ENCODE measurements at places on chromosomes 4 and X.

DNA sequence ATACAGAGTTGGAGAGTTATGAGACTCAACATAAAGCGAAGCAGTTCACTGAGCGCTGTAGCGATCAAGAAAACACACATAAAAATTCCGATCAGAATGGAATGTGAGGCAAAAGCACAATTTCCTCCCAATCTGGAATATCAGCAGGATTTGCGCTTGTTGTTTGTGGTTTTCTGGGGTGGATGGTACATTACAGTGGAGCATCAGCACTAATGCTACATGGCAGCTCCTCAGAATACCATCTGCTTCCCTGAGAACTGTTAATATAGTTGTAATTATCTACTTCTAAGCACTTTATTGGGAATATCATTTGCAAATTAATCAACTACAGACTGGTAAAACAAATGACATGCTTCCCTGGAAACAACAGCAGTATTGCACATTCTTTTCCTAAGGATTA, 324.1 kb upstream of the PPARGC1A start:
- no peak for DNase-seq

DNA sequence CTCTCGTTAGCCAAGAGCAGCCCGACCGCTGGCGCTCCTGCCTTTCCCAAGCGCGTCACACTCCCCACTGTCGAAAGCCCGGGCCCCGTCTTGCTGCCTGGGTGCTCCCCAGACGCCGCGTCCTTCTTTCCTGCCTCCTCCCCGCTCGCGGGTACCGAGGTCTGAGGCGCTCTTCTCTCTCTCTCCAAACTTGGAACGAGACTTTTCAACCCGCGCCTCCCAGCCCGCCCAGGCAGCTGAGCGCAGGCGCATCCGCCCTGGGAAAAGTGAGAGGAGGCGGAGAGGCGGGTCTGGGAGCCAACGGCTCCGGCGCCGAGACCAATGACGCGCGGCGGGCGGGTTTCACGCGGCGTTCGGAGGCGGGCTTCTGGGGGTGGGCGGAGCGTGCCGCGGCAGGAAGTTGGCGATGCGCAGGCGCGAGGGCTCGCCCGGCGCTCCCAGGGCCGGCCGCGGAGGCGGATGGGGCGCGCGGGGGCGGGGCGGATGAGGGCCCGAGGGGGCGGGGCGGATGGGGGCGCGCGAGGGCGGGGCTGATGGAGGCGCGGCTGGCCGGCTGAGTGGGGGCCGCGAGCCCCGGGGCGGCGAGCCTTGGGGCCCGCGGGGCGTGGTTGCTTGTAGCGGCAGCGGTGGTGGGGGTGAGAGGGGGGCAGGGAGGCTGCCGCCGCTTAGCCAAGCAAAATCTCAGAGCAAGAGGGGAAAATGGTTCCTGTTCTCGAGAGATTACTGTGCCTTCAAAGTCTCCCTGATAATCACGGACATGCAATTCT, at the start of gene RBBP7:
Gene RBBP7, minus strand, starts transcription at position 268 of the 767 bp plus-strand sequence. CDS start 309 bp downstream, outside the sequence.
- DNase-seq, result peak; percentile 94

DNA sequence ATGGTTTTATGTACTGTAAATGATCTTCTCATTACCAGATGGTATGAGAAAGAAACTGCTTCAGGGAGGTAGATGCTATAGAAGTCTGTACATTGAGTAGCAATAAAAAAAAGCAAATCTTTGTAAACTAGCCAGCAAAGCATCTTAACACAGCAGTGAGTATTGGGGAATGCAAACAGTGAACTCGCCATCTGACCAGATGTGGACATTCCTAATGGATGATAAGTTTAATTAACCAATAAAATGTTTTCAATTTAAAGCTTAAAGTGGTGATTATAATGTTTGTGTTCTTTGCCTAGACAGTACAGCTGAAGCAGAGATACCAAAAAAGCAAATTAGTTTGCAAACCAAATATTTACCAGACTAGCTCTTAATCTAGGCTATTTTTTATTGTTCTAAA, 1144.2 kb downstream of the FAT4 start:
- no peak for DNase-seq

GRCh38 chrX:85611926-85612325, 232.5 kb upstream of the POF1B start:
- no peak for DNase-seq

GRCh38 chrX:142095651-142096245, 109.3 kb downstream of the MAGEC2 start:
- no peak for DNase-seq

- DNase-seq, result no peak
These were observed 3.0 kb upstream of the ARMCX4 start for GRCh38 chrX:101482296-101482695.

DNA sequence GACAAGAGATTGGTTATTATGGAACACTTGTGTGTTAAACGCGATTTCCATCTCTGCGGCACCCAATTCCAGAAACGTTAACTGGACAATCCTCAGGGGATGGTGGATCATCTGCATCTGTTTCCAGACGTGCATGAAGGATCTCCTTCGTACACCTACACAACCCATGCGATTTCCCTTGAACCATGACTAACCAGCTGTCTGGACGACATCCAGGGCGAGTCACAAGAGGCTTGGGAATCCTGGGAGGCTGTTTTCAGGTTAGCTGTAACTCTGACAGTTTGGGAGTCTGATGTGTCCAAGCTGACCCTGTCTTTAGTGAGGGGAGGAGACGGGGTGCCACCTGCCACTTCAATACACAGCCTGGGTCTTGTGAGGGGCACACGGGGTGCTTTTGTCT, 84.5 kb downstream of the GATB start:
- DNase-seq, result no peak

DNA sequence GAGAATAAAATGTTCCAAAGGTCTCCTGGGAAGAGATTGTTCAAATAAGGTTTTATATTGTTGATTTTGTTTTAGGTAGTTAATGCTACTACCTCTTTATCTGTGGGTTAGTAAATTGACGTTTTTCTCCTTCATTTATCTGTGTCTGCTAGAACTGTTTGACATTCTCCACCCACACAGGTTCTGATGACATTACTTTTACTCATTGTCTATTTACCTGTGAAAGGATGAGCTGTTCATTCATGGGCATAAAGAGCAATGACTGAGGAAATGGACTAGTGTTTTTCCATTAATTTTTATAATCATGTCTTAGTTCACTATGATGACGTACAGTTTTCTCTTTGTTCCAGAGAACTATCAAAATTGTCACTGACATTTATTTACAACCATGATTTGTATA, 75.6 kb downstream of the CPE start:
- DNase-seq, result no peak

- DNase-seq, result no peak
These were observed 60.5 kb downstream of the SEC24D start for GRCh38 chr4:118775405-118775804.

DNA sequence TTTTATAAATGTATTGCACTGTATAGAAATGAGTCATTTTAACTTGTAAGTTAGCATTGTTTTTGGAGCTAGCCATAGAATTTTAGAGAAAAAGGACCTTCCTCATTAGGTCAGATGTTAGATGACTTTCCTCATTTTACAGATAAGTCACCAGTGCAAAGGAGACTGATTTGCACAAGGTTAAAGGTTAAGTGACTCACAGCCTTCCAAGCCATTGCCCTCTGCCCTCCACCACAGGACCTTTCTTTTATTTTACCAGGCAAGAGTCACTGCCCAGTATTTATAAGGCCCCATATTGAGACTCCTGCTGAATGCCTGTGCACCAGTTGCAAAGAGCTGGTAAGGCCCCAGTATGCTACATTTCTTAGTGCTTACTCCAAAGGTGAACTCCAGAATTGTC, 4.2 kb upstream of the ABCG2 start:
- no peak for DNase-seq

- DNase-seq, result no peak
These were observed 118.7 kb downstream of the ZIC3 start for GRCh38 chrX:137684591-137684990.

GRCh38 chr4:26050212-26050643, 136.2 kb downstream of the SMIM20 start:
- no peak for DNase-seq

DNA sequence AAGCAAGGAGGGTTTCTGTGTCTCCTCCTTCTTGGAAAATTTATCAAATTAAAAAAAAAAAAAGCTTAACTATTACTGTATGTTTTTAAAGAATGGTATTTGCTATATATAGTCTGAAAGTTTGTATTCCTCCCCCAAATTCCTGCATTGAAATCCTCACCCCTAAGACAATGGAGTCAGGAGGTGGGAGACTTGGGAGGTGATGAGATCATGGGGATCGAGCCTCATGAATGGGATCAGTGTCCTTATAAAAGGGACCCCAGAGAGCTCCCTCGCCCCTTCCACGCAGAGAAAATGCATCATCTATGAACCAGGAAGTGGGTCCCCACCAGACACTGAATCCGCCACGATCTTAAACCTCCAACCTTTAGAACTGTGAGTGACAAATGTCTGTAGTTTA, 50.1 kb downstream of the DHRSX start:
- DNase-seq, result no peak

DNA sequence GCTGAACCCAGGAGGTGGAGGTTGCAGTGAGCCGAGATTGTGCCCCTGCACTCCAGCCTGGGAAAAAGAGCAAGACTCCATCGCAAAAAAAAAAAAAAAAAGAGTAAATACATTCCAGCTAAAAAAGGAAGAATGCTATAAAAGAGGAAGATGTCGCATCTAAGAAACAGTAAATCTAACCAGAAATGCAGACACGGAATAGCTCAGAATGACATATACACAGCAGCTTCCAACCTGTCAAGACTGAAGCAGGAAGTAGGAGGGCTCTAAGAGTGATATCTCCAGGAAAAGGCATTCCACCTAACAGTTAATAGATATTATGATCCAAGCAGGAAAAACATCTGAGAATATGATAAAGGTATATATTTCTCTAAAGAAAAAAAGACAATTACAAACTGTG, 16.0 kb downstream of the CLOCK start:
- DNase-seq, result no peak

- no peak for DNase-seq
These were observed 19.8 kb downstream of the RADX start for GRCh38 chrX:106631615-106632014.

DNA sequence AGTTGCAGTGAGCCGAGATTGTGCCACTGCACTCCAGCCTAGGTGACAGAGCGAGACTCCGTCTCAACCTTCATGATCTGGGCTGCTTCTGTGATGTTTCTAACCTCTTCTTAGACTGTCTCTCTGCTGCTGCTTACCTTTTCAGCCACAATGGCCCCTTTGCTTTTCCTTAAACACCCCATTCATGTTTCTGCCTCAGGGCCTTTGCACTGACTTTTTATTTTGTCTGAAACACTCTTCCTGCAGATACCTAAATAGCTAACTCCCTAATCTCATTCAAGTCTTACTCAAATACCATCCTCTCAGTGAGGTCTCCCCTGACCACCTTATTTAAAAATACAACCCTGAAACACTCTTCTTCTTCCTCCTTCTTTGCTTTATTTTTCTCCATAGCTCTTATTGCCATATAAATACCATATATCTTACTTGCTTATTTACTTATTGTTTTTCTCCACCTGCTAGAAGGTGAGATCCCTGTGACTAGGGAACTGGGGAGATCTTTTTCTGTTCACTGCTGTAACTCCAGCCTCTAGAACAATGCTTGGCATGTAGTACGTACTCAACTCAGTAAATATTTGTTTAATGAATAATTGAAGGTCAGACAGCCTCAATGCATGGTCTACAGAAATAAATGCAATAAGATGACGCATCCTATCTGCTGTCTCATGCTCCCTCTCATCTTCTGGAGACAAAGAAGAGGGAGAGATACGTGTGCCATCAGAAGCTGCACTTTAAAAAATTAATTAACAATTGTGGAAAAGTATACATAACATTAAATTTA, 43.8 kb upstream of the SETD7 start:
- DNase-seq, result no peak

DNA sequence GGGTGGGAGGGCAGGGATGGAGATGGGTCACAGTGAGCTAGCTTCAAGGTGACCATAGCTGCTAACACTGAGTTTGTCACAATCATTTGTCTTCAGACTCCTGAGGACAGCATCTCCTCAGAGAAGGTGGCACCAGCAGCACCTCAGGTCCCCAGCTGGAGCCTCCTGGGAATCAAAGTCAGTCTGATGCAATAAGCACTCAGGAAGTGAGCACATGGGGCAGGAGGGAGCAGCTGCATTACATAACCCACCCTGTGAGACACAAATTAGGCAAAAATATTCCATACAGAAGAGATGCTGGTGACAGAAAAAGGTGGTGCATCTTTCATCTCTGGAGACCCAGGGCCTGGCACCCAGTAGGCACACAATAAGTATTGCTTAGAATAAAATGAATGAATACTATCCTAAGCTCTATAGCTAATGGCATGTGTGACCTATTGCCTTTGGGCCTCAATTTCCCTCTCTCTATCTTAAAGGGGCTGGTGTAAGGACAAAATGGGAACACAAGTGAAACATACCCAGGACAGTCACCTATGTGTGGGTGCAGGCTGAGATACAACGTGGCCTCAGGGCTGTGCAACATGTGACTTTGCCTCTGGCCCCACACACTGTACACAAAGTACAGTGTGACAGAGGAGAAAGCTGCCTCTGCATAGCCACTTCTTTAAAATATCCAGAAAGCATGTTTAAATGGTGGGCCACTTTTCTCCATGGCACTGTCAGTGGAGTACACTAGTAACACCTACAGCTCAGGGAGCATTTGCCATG, 37.1 kb downstream of the SLC39A8 start:
- peak; percentile 19 for DNase-seq

GRCh38 chrX:54807524-54808108, at the start of gene MAGED2:
Gene MAGED2, plus strand, starts transcription at chrX:54807745. Its CDS starts 1,587 bp downstream, at chrX:54809332.
- DNase-seq, result peak; percentile 52

DNA sequence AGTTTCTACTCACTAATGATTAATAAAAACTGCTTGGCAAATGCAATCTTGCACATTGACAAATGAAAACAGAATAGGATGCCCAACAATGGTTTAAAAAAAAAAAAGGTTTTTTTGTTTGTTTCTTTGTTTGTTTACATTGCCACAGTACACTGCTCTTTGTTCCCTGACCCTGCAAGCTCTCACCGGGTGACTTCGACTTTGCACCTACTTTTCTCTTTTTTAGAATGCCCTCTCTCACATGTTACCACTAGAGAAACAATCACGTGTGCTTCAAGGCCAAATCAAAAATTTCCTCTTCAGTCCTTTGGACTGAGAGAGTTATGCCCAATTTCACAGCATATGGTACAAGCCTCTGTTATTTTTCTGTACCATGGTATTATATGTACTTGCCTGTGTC, 101.5 kb downstream of the DMD start:
- DNase-seq, result no peak

DNA sequence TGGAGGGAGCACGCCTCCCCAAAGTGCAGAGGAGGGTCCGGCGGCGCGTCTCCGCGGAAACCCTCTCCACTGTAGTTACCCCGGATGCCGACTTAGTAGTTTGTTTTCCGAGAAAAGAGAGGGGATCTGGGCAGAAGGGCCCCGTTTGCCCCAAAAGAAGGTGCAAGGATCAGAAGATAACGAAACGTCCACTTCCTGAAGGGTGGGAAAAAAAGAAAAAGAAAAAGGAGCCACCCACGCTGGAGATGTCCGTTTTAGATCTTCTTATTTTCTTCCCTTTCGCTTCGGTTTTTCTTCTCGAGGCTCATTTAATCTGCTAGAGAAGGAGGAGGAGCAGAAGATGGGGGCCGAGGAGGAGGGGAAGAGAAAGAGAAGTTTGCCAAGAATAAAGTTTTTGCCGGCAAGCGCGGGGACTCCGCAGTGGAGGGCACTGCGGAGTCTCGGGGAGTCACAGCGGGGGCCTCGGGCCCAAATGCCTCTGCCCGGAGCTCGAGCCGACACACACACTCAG, 517 bp downstream of the LEF1 start:
- DNase-seq, result no peak
